ENCODE measurements at places on chromosomes 6 and 20.

GRCh38 chr6:41247882-41248705 is 19.9 kb downstream of the TREML4 start:
- no peak for DNase-seq

GRCh38 chr6:16130437-16130891 is 1.6 kb downstream of the MYLIP start:
- DNase-seq = no peak

DNA sequence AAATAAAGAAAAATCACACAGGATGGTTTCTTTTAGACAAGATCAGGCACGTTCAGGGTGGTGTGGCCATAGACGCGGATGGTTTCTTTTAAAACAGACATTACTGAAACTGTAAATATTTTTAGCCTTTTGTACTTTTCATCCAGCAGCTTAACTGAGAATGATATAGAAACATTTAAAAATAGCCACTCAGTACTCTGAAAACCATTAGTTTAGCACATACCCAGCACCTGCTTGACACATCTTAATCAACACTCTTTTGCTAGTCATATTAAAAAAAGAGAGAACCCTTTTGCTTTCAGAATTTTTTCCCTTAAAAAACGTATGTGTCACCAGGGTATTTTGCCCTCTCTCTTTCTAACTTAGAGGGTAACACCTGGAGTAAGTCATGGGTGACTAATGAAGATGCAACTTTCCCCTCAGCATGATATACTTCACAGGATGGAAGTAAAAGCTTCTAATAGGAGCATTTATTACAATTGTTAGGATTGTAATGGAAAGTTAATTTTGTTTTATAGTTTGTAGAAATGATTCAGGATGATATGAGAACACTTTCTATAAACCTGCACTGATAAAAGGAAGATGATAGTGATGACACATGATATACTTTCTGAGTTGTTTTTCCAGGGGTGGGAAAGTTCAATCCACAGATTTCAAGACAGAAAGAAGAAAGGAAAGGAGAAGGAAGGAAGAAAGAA is 45.2 kb downstream of the BACH2 start:
- DNase-seq = no peak

DNA sequence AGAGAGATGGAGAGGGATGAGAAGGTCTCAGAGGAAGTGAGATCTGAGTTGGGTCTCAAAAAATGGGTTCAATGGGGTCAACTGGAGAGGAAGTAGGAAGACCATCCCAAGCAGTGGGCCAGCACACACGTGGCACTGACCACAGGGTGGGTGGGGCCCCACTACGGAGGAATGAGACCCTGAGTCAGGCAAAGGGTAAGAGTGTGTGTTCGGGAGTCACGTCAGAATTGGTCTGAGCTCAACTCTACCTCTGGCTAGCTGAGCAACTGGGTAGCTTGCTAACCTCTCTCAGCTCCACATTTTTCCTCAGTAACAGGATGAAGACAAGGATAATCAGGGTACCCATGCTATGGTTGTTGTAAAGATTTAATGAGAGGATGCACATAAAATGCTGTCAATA is 79.0 kb downstream of the TRERF1 start:
- DNase-seq = no peak

Measured in cerebellar nuclear complex (tissue), 1 donor.